ENCODE measurements at places on chromosomes 4 and X. TPM values are rescaled to one million over a fixed set of nuclear protein-coding genes. Genes with fewer than 3 reads are reported as not detected.

Gene FOXO4
- 5.7 TPM for total RNA-seq

Gene GAGE13
- total RNA-seq: not detected

DNA sequence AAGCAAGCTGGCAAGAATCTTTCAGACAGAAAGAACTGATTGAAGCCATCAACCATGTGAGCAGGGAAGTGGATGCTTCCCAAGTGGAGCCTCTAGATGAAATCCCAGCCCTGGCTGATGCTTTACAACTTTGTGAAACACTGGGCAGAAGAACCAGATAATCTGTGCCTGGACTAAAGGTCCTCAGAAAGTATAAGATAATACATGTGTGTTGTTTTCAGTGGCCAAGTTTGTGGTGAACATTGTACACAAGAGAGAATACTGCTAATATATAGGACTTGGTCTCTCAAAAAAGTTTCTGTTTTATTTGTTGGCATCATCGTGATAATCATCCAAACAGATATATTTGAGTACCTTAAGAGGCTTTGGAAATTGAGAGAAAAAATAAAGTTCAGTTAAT lies 1367.8 kb upstream of the IGFBP7 start:
- H3K36me3 ChIP-seq: no peaks in the 10 kb centered on the region
- no peaks in the 10 kb centered on the region for H3K4me1 ChIP-seq
- no peaks in the 10 kb centered on the region for H3K27me3 ChIP-seq
- no peak overlapping the region for H3K4me3 ChIP-seq
- H3K27ac ChIP-seq: no peak overlapping the region
- no peak for DNase-seq

GRCh38 chrX:109343671-109344070 lies 138.2 kb downstream of the GUCY2F start:
- DNase-seq: no peak
- H3K4me1 ChIP-seq: no peaks in the 10 kb centered on the region
- H3K27me3 ChIP-seq: no peaks in the 10 kb centered on the region

- H3K36me3 ChIP-seq: no peaks in the 10 kb centered on the region
- no peaks in the 10 kb centered on the region for H3K27me3 ChIP-seq
- no peaks in the 10 kb centered on the region for H3K4me1 ChIP-seq
- DNase-seq: no peak
- no peak overlapping the region for H3K4me3 ChIP-seq
Measured at GRCh38 chr4:127120441-127121090, 512.2 kb upstream of the INTU start.

Data from HepG2 (cell line).